ENCODE measurements at places on chromosomes 7 and 10. TPM values are rescaled to one million over a fixed set of nuclear protein-coding genes. Genes with fewer than 3 reads are reported as not detected.

DNA sequence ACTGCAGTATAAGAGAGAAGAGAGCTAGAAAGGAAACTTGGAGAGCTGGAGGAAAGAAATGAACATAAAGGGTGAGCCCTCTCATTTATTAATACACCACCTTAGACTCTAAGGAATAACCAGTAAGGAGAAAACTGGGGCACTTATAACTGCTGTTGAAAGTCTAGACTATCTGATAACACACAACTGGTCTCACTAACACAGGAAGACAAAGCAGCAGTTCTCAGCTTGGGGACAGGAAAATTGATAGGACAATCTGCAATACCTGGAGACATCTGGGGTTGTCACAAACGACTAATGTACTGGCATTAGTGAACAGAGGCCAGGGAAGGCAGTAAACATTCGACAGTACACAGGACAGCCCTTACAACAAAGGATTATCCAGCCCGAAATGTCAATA is 6.8 kb downstream of the ELMO1 start:
- H3K4me3 ChIP-seq, result no peak overlapping the region
- no peaks in the 10 kb centered on the region for H3K27me3 ChIP-seq
- no peak for DNase-seq
- H3K36me3 ChIP-seq, result no peaks in the 10 kb centered on the region
- H3K4me1 ChIP-seq, result peaks cover 12% of the 10 kb centered on the region

- H3K4me3 ChIP-seq, result no peak overlapping the region
- H3K27ac ChIP-seq, result no peak overlapping the region
- no peaks in the 10 kb centered on the region for H3K36me3 ChIP-seq
Observed at GRCh38 chr7:14207711-14208110, 218.2 kb upstream of the ETV1 start.

PLXNA4 gene
- total RNA-seq, result 4.8 TPM

PRRT4 gene
- total RNA-seq, result 1.2 TPM

ELN gene
- total RNA-seq, result 58.1 TPM
